ENCODE measurements at places on chromosomes 2 and 18. TPM values are rescaled to one million over a fixed set of nuclear protein-coding genes. Genes with fewer than 3 reads are reported as not detected.

DIPK1C gene
- 4.9 TPM for total RNA-seq

CXCR2 gene
- under 0.01 TPM for total RNA-seq

CSRNP3 gene
- total RNA-seq = 214 TPM

ARPC2 gene
- 139 TPM for total RNA-seq

GRCh38 chr2:43906448-43907109 is 67.8 kb downstream of the ABCG8 start:
- no peak for DNase-seq

GRCh38 chr2:10258726-10259125 is 44.0 kb upstream of the HPCAL1 start:
- no peak for DNase-seq

- DNase-seq = no peak
Measured at GRCh38 chr2:98569197-98569793, 39.0 kb downstream of the COA5 start.

DNA sequence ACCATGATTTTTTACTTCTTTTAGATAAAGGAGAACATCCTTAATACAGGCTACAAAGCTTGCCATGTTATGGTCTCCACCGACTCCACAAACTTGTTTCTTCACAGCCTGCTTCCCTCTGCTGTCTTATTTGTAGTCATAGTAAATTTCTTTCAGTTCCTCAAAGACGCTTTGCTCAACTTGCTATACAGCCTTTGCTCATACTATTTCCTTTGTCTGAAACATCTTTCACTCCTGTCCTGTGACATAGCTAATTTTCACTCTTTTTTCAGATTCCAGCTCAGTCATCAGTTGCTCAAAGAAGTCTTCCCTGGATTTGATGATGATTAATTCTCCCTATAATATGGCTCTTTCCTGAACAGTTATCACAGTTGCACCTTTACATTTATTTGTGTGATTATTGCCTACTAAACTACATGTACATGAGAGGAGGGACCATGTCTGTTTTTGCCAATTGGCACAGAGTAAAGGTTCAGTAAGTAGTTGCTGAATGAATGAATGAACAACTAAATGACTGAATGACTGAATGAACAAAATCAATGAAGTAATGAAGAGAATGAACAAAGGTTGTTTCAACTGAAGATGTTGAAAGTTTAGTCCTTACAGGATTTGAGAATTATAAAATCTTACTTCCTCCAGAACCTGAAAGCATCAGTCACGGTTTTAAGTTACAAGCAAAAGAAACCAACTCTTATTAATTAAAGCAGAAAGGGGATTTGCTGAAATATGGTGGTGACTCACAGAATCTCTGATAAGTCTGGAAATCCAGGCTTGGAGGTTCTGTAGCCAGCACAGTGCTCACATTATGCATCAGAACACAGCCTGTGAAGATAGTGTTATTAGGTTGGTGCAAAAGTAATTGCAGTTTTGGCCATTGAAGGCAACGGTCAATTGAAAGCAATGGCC is 186.4 kb upstream of the FAM98A start:
- no peak for DNase-seq

- DNase-seq = no peak
Measured at GRCh38 chr2:240456447-240457222, 21.2 kb downstream of the GPC1 start.

- DNase-seq = peak; percentile 74
Measured at GRCh38 chr2:16665748-16666448, at the start of gene CYRIA. Gene CYRIA, minus strand, starts transcription at chr2:16665834. Its CDS starts 77,715 bp downstream, at chr2:16588119.

- DNase-seq = no peak
Measured at GRCh38 chr18:5874336-5874735, 21.0 kb downstream of the TMEM200C start.

DNA sequence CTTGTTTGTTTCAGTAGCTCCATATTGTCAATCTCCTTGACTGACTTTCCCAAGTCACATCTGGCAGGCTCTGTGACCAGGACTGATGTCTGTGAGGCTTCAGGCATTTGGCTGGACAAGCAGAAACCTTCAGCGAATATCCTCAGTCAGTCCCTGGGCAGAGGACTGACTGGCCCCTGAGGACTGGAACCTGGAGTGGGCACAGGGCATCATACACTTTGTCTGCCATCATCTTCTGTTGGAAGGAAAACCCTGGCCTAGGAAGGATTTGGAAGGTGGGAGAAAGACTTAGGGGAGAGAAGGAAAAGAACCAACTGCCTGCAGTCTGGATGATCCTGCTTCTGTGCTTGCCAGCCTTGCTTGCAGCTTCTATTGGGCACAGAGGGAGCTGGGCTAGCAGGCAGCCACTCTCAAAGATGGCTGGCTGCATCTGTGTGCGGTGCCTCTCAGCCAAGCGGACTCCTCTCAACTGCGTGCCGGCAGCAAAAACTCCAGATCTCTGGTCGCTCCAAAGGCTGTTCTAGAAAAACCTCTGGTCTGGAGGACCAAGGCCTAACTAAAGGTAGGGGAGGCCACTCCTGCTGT is 126.8 kb downstream of the MARCHF4 start:
- no peak for DNase-seq

GRCh38 chr2:9768388-9768787 is 74.9 kb upstream of the TAF1B start:
- no peak for DNase-seq
